ENCODE measurements at places on chromosomes 11 and 22.

- no peak for DNase-seq
These were observed 169.9 kb upstream of the CCDC90B start for GRCh38 chr11:83456075-83456474.

DNA sequence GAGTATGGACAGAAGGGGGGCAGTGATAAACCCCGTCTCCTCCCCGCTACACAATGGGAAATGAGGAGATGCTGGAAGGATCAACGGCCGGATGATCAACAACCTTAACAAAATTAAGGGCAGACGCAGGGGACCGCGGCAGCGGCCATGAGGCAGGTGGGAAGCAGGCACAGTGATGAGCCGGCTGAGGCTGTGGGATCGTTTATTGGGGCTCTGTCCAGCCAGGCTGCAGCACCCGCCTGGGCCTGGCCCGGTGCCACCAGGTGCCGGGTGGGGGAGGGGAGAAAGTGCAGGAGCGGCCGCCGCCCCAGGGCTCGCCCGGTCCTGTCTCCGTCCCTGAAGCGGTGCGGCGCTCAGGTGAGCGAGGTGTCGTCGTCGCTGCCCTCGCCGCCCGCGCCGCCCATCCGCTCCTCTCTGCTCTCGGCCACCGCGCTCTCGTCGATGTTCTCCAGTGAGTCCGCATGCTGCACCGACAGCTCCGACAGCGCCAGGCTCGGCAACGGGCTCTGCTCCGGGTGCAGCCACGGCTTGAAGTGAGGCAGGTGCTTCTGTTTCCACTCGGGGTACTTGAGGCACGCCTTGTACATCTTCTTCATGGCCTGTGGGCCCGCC, 2.4 kb upstream of the ARAP1 start:
- DNase-seq, result no peak

GRCh38 chr11:45412521-45412920, 126.4 kb upstream of the SYT13 start:
- DNase-seq, result no peak

DNA sequence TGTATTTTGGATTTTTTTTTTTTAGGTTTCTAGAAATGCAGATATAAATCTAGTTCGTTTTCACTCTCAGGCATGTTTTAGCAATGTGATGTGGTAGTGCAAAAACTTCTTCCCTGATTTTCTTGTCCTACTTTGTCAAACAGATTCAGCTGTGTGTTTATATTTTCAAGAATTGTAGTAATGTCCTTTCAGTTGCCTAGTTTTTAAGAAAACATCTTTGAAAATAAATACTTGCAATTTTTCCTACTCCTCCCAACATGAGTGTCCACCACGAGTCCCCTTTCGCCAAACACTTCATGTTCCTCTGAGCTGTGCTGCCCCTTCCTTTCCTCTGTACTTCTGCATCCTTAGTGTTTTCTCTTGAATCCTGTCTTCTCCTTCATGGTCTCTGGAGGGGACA, 686.9 kb downstream of the NTM start:
- no peak for DNase-seq

- DNase-seq, result no peak
These were observed 1422.4 kb downstream of the LRRC4C start for GRCh38 chr11:40037005-40037404.

DNA sequence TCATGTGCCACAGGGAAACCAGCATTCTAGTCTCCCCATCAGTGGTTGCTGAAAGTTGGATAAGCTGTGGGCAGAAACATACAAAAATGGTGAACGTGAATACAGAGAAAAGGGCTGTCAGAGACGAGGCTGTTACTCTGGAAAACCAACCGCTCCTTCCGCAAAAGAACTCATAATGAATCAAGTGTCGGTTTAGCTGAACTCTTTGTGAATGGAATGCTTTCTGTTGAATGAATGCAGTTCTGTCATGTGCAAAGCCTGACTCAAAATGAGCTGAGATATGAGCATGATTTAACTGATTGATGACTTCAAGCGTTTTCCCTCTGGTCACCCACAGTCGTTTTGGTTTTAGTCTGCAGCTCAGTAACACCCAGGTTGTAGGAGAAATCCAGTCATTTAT, 298.3 kb downstream of the ETS1 start:
- DNase-seq, result no peak

GRCh38 chr22:38142606-38143005, 32.1 kb upstream of the BAIAP2L2 start:
- no peak for DNase-seq

DNA sequence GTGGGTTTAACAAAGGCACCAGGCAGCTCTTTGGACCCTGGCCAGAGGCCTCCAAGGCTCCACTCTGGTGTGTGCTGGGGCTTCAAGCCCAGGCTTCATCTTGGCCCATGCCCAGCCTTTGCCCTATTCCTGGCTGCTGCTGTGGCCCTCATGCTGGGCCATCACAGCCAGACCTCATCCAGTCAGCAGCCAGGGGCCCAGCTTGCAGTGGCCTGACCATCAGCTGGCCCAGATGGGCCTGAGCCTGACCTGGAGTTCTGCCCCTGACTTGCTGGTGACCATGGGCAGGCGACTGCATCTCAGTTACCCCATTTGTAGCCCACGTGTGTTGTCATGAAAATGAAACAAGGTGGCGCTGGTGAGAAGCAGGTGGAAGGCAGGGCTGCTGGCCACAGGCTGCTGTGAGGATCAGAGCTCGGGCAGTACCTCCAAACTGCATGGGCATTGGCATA, 76.1 kb downstream of the MED15 start:
- DNase-seq, result no peak

DNA sequence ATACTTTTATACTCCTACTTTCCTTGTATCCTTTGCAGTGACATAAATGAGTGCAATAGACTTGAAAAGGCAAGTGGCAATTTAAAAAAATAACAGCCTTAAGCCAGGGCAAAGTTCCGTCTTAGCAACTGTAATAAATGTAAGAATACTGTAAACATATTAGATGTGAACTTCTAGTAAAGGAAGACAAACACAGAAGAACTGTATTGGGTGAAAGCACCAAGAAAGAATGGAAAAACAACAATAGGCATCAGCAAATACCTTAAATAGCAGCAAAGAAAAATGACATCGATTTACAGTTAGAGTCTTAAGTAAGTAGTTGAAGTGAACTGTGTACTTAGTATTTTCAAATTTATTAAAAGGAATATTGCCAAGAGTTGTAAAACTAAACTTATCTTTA, 75.5 kb upstream of the TP53AIP1 start:
- no peak for DNase-seq

- DNase-seq, result peak; percentile 43
These were observed 10.7 kb upstream of the IL18BP start for GRCh38 chr11:71988050-71988449.

DNA sequence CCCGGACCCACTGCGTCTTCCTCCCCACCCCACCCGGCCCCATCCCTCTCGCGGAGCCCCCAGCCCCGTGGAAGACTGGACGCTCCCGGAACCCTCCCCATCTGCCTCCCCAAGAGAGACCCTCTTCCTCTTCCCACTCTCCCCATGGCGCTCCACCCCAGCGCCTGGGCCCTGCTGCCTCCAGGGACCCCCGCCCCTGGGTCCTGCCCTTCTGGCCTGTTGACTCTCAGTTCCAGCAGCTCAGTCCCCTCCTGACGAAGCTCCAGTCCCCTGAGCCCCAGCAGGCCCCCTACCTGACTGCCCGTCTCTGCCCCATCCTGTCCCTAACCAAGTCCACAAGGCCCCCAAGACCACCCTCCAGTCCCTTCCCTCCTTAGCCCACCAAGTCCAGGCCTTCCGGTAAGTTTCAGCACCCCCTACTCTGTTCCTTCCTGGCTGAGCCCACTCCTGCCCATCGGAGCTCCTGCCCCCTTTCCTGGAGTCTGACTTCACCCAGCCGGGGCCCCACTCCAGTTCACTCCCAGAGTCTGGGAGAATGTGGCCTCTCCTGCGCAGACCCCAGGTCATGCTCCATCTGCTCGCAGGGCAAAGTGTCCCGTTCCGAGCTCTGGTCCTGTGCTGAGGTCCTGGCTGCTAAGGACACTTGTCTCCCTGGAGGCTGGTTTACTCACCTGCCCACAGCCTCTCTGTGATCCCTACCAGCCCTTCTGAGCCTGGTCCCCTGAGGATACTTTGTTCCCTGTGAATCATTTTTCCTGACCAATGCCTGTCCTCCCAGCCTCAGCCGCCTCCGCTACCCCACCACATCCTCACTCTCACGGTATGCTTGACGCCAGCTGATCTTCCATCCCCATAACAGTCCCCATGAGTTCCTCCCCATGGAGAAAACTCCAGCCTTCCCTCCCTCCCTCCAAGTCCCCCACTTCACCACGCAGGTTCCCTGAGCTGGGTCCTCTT, 722 bp downstream of the IFITM10 start:
- peak; percentile 87 for DNase-seq

DNA sequence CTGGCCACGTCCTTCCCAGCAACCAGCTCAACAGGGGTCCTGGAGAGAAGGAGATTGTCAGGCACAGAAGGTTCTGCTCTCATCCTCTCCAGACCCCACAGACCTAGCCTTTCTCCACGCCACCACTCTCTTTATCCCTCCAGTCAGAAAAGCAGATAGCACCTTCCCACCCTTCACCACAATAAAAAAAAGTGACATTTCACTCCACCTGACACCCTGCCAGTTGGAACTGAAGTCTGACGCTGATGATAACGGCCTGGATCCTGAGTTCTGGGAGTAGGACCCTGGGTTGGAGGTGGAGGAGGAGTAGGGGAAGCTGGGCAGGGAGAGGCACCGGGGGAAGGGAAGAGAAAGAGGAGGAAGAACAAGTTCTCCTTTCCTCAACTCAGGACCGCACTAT, 127.5 kb upstream of the ANO1 start:
- DNase-seq, result no peak

- no peak for DNase-seq
These were observed 48.8 kb downstream of the ABTB2 start for GRCh38 chr11:34308913-34309585.

DNA sequence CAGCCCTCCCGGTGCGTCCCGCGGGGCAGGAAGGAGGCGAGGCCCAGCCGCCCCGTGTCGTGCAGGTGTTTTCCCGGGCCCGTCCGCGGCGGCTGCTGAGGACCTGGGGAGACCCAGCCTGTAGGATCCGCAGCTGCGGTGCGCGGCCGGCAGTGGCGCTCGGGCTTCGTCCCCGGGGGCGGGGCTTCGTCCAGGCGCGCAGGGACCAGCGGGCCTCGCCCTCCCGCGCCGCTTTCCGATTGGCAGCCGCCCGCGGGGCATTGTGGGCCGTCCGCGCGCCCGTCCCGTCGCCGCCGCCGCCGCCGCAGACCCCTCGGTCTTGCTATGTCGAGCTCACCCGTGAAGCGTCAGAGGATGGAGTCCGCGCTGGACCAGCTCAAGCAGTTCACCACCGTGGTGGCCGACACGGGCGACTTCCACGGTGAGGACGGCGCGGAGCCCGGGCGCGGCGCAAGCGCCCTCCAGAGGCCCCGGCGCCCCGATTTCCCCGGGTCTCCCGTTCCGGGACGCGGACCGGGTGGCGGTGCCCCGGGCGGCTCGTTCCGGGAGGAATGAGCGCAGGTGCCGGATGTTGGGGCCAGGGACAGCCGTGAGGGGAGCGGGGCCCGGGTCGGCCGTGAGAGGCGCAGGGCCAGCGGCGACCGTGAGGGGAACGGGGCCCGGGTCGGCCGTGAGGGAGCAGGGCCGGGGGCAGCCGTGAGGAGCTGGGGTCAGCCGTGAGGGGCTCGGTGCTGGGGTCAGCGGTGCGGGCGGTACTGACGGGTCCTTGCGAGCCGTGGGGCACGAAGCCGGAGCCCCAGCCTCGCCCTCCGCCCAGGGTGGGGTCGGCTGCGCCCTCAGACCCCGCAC, at the start of gene TALDO1:
TSS of gene TALDO1 (plus strand) at position 307 of the 849 bp plus-strand sequence. CDS start at position 325, 18 bp downstream.
- no peak for DNase-seq

GRCh38 chr11:95142431-95142830, 52.8 kb downstream of the ENDOD1 start:
- DNase-seq, result no peak

DNA sequence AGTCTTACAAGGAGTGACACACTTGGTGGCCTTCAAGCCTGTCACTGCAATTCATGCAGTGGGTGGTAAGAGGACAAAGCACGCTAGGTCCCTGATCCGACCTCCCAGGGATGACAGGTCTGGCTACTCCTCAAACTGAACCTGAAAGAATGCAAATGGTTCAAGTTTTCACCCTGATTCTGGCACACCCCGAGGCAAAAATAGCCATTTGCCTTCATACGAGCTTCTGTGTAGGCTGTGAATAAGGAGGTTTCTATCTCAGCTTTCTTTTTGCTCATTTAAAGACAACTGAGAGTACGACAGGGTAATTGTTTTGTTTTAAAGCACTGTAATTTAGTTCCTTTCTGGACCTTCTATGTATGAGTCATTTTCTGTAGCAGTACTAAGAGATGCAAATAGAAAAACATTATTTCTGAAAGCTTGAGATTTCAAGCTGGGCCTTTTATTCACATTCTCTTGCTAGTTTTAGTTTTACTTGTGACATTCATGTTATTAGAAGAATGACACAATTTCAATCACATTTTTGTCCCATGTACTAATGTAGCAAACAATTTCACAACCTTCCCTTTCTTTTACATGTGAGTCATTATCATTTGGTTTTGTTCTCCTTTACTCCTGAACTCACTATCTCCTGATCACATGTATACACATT, 56.6 kb upstream of the FDX1 start:
- no peak for DNase-seq

GRCh38 chr11:645536-645935, 8.5 kb downstream of the DRD4 start:
- no peak for DNase-seq

DNA sequence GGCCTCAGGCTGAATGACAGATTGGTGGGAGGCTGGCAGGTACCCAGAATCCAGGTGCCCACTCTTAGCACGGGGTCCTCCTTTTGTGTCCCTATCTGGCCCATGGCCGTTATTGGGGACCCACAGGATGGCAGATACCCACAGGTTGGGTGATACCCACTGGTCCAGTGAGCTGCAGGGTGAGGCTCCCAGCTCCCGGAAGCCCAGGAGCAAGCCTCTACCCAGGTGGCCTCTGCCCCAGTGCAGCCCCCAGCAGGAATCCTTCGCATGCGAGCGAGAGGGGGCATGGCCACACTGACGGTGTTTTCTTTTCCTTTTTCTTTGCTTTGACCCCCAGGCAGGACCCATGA, 116.1 kb downstream of the PHF21B start:
- DNase-seq, result no peak

DNA sequence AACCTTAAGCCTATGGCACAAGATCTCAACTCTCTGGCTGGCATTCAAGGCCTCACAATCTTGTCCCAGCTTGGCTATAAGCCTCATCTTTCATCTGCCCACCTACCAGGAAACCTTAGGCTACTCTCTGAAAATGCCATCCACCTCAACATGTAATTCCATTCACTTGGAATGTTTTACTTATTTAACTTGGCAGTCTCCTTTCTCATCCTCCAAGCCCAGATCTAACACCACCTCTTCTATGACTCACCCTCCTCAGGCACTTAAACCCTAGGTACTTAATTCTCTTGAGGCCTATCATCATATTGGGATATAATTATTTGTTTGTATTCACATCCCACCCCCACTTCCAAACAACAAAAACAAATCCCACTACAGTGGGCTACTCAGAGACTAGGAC, 15.0 kb downstream of the POGLUT3 start:
- no peak for DNase-seq

- DNase-seq, result peak; percentile 5
These were observed 181.2 kb downstream of the CSNK2A3 start for GRCh38 chr11:11171854-11172253.

- peak; percentile 63 for DNase-seq
These were observed 120.5 kb downstream of the SHANK2 start for GRCh38 chr11:71131861-71132260.

GRCh38 chr11:77142091-77142975, 14.3 kb downstream of the MYO7A start:
- no peak for DNase-seq

GRCh38 chr11:131658952-131659351, 288.5 kb downstream of the NTM start:
- DNase-seq, result no peak
